ENCODE measurements at places on chromosomes 4 and X.

GRCh38 chrX:23670528-23670927 is 3.2 kb downstream of the PRDX4 start:
- DNase-seq, result no peak

GRCh38 chr4:167722487-167722808 is 369.9 kb upstream of the ANXA10 start:
- no peak for DNase-seq

DNA sequence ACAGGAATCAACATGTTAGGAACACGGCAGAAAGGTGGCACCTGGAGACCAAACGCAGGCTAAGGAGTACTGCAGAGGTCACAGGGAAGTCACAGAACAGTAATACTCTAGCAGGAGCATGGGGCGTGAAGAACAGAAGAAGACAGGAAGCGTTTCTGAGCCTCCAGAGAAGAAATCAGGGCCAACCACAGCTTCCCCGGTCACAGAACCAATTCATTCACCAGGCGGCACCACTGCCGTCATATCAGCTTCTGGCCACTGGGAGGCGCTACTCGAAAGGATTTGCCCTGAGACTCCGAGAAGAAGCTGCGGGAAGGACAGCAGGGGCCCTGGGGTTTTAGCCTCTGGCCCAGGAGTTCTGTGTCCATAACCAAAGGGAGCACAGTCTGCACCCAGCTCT is 78.0 kb upstream of the DRD5 start:
- no peak for DNase-seq

DNA sequence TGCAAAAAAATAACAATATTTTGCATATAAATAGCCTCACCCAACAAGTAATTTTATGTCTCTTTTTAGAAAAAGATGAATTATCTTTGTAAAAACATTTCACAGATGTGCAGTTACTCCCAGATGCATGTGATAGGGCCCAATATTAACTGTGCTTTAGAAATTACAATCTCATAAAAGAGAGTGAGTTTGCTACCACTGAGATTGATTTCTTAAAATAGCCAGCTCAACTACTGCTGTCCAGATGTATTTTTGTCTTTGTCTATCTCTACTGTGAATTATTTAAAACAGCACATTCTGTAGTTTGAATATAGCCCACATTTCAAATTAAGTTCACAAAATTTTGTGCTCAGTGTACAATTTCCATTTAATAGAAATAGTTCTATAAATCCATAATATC is 177.0 kb upstream of the TTC29 start:
- no peak for DNase-seq

DNA sequence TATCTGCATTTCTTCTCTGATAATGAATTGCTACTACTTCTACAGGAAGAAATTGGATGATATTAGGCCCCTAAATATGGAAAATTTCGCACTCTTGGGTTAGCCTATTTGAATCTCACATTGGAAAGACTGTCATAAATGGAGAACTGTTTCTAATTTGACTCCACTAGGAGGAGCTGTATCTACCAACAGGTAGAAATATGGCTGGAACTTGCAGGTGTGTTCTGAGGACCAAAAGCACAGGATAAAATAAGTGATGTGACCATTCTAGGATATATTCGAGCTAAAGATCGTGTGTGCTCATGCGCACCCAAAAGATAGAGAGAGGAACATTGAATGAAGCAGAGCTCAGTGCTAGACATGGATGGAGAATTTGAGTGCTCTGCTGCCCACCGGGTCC is 4.8 kb upstream of the NKAP start:
- DNase-seq, result no peak

- peak; percentile 4 for DNase-seq
Observed at GRCh38 chr4:22573198-22573597, 57.3 kb upstream of the ADGRA3 start.

DNA sequence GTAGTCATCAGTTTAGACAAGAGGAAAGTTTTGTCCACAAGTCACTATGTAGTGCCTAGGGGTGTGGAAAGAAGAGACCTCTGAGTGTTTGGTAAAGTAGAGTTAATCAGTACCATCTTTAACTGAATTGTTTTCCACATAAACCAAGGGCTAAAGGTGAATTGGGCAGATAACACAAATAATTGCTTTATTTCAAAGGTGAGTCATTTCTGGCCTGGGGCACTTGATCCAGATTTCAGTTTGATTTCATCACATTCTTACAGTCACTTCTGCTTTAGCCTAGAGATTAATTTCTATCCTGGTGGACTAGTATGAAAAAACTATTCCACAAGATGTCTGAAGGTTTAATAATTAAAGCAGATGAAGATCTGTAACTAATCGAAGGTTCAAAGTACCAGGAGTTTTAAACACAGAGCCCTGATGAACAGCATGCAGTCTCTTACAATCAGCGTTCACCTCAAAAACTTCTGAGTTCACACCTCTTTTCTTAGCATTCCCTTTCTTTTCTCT is 74.5 kb upstream of the BOD1L1 start:
- DNase-seq, result peak; percentile 52
